ENCODE measurements at places on chromosomes 2 and 18.

- no peak for DNase-seq
These were observed 86.4 kb upstream of the HK2 start for GRCh38 chr2:74747411-74748080.

DNA sequence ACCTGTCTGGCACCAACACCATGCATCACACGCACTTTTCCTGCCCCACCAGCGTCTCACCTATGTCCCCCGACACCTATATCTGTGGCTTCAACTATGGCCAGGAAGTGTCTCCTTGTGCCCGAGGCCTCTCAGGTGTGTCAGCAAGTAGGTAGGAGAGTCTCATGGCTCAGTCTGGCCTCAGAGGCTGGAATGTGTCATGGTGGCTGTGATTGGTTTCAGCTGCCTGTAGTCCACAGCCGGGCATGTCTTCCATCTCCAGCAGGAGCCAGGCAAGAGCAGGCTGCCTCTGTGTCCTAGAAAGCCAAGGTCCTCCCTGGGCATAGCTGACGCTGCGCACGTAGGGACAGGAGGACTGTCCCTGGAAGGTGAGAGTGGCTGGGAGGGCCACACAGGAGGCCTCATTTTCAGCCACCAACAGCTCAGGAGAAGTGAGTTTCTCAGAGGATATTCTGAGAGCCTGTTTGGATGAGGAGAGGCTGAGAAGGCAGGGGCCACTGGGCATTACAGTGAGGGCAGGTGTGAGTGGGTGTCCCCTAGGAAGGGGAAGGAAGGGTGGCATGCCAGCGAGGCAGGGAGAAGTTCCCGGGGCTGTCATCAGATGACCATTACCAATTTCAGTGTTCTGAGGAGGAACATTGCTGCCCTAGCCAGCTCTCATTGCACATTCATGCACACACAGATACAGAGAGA lies 47.2 kb downstream of the SDC1 start:
- no peak for DNase-seq

- no peak for DNase-seq
These were observed 79.8 kb downstream of the ASB1 start for GRCh38 chr2:238506371-238507068.

DNA sequence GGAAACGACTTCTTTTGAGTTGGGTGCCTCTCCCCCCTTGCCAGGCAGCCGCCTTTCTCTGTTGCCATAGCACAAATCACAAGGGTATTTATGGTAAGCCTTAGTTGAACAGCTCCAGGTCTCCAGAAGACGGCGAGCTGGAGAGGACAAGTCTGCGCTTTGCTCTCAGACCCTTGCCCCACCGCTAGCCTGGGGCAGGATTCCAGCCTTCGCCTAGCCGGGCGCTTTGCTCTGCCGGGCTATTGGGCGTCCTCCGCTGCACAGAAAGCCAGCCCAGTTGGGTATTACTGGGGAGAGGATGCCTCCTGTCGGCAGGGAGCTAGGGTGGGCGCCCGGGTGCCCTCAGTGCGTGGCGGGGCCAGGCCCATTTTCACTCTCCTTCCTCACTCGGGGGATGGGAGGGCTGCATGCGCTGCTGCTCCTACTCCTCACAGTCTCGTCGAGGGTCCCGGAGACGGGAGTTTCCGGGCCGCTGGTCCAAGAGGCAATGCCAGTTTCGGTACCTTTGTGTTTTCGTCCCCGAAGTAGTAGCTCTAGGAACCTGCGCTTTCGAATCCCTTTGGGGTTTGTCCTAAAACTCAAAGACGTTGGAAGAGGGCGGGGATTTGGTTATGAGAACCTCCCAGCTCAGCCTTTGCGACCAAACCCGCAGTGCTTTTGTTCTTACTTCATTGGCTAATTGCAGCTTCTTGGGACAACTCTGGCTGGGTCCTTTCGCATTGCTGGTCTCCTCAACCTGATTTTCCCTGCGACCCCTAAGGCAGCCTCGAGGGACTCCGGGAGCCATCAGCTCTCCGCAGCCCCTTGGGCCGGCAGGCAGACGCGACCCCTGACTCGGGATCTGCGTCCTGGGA lies 3.6 kb upstream of the DLX2 start:
- DNase-seq: no peak

DNA sequence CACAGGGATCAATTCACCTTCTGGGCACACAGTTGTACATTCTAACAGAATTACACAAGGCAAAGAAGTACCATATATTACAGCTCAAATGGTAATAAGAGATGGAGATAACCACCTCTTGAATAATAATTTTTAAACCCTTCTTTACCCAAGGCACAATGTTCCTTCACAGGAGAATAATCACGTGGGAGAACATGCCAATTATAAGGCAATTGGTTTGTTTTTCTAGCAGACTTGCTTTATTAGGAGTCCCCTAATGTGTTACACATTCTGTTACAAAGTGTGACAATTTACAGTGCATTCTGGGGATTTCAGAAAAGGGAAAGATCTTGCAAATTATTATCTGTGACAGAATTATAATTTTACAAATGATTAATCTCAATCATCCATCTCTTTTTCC lies 380.3 kb downstream of the RND3 start:
- DNase-seq: no peak

DNA sequence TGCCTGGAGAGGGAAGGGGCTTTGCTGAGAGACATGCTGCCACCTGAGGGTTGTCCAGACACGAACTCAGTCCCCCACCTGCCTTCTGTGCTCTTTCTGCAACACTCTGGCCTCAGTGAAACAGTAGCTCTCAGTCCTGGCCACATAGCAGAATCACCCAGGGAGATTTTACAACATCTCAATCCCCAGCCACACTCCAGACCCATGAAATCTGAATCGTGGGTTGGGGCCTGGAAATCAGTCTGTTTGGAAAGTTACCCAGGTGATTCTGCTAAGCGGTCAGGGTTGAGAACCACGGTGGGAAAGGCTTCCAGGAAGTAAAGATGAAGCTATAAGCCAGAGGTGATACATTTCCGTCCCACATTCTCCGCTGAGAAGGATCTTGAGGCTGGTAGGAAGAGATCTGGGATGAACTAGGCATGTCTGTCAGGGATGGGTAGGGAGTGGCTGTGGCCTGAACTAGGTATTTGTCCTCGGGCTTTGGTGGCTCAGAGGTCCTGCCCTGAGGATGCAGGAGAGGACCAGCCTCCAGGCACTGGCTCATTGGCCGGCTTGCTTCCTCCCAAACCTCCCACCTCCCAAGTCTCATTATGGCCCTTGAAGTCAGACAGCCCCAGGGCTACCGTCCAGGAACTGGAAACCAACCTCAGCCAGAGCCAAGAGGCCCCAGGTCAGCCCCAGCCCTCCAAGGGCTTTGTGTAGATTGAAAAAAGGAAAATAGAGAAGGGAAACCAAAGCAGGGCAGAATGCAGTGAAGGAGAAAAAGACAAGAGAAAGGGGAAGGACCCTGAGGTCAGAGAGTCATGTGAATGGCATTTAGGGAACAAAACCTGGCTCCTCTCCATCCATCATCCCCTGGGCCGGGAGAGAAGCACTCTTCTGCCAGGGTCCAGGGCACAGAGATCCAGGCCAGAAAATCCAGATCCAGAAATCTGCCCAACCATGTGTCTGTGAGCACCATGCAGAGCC lies 119.6 kb downstream of the ZFP36L2 start:
- no peak for DNase-seq

DNA sequence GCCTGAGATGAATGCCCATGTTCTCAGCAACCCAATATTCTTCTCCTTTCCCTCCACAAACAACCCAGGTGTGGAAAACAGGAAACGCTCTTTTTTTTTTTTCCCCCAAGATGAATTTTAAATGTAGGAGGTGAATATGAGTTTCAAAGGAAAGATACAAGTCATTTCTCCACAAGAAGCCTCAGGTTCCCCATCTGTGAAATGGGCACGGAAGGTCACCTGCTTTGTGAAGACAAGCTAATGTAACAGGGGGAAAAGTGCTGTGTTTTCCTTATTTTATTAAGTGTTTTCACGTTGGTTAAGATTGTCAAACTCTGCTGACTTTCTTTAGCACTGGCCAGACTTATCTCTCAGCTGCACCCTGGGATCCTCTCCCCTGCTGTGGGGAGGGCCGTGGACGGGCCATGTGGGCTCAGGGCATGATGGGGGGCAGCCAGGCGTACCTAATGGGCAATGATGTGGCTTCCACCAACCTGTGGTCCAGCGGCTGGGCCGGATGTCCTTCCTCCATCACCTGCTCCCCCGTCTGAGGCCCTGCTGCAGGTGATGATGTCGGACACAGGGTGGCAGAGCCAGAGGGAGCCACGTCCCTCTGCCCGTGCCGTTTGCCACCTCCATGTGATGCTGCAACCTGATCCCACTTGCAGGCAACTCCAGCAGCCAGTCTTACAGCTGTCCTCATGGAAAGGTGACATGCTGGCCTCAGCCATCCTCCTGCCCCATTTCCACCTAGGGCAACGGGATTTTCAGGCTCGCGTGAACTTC lies 130.0 kb upstream of the PXDN start:
- DNase-seq: no peak

GRCh38 chr2:181805228-181806038 lies 86.1 kb upstream of the ITPRID2 start:
- DNase-seq: no peak

DNA sequence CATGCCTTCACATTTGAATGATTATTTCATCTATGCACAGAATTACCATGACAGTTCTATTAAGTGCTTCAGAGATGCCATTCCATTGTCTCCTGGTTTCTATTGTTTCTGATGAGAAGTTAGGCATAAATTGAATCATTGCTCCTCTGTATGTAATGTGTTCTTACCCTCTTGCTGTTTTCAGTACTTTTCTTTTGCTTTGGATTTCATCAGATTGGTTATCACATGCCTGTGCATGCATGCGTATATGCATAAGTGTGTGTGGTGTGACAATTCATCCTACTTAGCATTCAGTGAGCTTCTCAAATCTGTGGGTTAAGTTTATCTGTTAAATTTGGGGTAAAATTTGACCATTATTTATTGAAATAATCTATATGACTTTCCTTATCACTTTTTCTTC lies 263.3 kb upstream of the RND3 start:
- no peak for DNase-seq

DNA sequence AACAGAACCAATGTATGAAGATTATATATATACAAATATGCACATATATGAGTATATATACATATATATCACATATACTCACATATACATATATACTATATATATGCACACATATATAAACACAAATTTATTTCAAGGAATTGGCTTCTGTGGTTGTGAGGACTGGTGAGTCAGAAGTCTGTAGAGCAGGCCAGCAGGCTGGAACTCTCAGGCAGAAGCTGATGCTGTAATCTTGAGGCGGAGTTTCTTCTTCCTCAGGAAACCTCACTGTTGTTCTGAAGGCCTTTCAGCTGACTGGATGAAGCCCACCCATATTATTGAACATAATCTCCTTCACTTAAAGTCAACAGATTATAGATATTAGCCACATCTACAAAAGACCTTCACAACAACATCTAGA lies 143.9 kb upstream of the CREB1 start:
- DNase-seq: no peak

DNA sequence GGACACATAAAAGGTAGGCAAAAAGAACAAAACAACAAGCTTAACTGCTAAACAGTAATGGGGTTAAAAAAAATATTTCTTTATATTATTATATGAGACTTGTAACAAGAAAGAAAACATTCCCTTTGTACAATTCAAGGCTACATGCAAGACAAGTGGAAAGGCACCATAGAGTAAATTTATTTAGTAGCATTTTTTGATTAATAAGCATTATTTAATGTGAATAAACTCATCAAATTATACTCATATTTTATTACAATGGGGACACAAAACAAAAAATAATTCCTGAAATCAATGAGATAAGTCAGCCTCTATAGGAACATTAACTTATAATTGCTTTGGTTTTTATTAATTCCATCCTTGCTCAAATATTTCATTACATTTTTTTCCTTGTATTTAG lies 809.2 kb downstream of the ERBB4 start:
- no peak for DNase-seq

DNA sequence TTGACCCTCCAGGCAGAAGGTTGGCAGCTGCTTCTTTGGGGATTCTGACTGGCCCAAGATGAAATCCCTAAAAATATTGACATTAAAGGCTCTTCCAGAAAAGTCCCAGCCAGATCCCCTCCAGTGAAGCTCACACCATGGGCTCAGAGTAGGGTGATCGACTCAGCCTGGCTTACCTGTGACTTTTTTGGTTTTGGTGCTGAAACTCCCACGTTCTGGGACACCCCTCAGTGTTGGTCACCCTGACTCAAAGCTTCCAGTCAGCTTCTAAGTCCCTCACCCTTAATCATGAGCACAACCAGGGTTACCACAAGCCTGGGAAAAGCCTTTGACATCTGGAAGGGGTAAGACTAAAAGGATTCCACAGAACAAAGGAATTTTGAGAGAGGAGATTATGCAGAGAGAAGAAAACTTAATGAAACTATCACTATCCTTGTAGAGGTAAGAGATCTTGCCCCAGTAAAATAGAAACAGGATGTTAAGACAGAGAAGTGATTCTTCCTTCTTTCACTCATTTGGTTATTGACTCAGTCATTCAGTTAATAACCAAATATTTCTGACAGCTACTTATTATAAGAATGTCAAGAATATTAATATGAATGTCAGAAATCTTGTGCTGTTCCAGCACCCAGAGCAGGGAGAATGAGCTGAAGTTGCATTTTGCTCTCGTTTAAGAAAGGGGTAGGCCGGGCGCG lies 66.8 kb upstream of the SEC11C start:
- no peak for DNase-seq

DNA sequence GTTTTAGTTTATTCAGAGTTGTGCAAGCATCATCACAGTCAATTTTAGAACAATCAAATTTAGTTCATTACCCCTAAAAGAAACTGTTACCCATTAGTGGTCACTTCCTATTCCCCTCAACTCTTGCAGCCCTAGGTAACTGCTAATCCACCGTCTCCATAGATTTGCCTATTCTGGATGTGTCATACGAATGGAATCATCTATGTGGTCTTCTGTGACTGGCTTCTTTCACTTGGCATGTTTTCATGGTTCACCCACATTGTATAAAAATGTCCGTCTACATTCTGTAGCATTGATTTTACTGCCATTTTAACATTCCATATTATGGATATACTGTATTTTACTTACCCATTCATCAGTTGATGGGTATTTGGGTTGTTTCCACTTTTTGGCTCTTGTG lies 5.3 kb upstream of the CEP68 start:
- DNase-seq: no peak

GRCh38 chr2:118609138-118609537 lies 238.3 kb downstream of the EN1 start:
- no peak for DNase-seq

- no peak for DNase-seq
These were observed 6.8 kb downstream of the SCTR start for GRCh38 chr2:119517433-119517832.

DNA sequence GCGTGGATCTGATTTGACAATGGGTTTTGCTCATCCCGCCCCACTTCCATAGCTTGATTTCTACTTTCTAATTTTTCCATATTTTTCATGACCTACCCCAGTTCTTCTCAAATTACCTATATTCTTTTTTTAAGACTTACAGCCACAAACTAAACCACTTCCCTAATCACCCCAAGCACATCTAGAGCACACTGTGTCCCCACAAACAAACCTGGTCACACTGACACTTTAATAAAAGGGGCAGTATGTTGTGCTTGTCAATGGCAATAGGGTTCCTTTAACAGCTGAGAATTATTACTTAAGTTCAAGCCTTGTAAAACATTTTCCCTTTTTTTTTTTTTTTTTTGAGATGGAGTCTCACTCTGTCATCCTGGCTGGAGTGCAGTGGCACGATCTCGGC lies 47.1 kb downstream of the MREG start:
- no peak for DNase-seq

Measured in cerebellar nuclear complex (tissue), 1 donor.